Stimulated activated CD4-positive, alpha-beta T cell treated with anti-CD3 and anti-CD28 coated beads, Interleukin-1b, Interleukin-23, amount 100 ng/mL, for 1 hour (primary cell): ENCODE measurements at places on chromosomes 5 and 9.
A peak's percentile ranks its signal among the peaks of the same experiment; 100 is the strongest.

- DNase-seq: no peak
Measured at GRCh38 chr5:100448111-100448528, 87.1 kb upstream of the FAM174A start.

DNA sequence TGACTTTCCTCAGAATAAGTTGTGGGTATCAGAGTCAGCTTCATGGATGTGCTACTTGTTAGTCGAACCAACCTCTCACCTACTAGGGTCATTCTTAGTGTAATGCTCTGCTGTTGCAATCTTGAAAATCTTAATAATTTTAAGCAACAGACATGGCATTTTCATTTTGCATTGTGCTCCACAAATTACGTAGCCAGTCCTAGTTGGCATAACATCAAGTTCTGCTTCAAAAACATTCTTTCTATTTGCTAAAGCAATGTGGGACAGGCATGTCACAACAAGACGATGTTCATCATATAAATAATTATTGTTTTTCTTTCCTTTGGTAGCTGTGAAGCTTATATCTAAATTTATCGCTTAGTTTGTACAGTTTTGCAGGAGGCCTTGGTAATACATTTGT is 39.3 kb upstream of the CDH12 start:
- no peak for DNase-seq

GRCh38 chr5:1010641-1011046 is 2.0 kb downstream of the NKD2 start:
- no peak for DNase-seq

- no peak for DNase-seq
Measured at GRCh38 chr9:86868616-86869015, 78.7 kb downstream of the GAS1 start.

GRCh38 chr9:118170032-118170955 is 466.1 kb downstream of the TLR4 start:
- DNase-seq: no peak

- DNase-seq: no peak
Measured at GRCh38 chr9:93958819-93959682, 3.9 kb upstream of the BARX1 start.

DNA sequence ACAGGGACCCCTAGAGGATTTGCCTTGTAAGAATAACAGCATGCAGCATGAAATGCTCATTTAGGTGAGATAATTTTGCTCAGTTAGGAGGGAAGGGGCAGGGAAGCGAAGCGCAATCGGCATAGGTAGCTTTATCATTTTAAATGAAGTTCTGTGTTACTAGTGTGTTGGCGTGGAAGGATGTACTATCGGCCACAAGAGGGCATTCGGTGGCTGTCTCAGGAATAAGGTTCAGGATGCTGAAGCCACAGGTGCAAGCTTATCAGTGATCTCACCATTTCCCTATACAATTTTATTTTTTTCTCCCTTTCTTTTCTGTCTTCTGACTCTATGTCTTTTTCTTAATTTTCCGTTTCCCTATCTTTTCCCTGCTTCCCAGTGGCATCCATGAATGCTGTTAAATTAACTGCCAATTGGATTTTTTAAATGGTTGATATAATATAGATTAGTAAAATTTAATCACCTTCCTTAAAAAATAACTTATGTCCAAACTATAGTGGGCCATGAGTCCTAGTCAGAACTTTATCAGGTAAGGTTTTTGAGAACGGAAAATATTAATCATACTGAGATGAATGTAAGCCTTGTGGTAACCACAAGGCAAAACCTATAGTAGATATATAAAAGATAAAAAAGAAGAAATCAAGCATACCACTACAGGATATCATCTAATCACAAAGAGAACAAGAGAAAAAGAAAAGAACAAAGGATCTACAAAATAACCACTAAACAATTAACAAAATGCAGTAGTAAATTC is 1.2 kb upstream of the INSL6 start:
- peak; percentile 16 for DNase-seq

DNA sequence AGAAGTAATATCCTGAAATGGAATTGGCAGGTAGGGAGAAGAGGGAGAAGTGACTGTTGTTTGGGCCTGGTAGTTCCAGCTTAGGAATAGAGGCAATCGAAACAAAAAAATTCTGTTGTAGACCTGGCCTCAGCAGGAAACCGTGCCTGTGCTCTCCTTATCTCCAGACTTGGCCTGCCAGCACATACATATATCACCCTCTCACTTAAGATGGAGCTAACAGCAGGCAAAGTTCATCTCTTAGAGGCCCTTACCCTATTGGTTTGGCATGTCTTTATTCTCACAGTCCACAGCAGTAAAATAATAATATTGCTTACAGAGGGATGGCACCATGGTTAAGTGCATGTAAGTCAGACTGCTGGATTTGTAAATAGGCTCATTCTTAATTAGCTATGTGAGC is 19.6 kb upstream of the TNC start:
- DNase-seq: no peak

GRCh38 chr9:3868466-3868865 is 342.7 kb upstream of the RFX3 start:
- no peak for DNase-seq

DNA sequence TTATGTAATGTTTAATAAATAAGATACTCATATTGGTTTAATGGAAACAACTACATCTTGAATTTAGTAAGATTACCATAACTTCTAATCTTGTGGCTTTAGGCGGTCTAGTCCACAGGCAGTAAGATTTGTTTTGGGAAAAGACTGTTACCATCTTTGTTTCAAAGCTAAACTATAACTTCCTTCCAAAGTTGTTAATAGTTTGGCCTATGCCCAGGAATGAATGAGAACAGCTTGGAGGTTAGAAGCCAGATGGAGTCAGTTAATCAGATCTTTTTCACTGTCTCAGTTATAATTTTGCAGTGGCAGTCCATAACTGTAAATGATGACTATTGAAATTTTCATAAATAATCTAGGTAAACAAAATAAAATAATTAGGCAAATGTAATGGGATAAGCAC is 241.8 kb upstream of the KLF9 start:
- DNase-seq: no peak

- no peak for DNase-seq
Measured at GRCh38 chr5:6830643-6831239, 117.5 kb downstream of the TENT4A start.

GRCh38 chr5:166285361-166285760 is 2006.1 kb upstream of the WWC1 start:
- DNase-seq: no peak

- DNase-seq: no peak
Measured at GRCh38 chr9:4423207-4423610, 67.1 kb upstream of the SLC1A1 start.

GRCh38 chr5:75734913-75735789 is 17.9 kb upstream of the POC5 start:
- DNase-seq: no peak

- DNase-seq: no peak
Measured at GRCh38 chr9:113564498-113565237, 101.1 kb downstream of the RGS3 start.

DNA sequence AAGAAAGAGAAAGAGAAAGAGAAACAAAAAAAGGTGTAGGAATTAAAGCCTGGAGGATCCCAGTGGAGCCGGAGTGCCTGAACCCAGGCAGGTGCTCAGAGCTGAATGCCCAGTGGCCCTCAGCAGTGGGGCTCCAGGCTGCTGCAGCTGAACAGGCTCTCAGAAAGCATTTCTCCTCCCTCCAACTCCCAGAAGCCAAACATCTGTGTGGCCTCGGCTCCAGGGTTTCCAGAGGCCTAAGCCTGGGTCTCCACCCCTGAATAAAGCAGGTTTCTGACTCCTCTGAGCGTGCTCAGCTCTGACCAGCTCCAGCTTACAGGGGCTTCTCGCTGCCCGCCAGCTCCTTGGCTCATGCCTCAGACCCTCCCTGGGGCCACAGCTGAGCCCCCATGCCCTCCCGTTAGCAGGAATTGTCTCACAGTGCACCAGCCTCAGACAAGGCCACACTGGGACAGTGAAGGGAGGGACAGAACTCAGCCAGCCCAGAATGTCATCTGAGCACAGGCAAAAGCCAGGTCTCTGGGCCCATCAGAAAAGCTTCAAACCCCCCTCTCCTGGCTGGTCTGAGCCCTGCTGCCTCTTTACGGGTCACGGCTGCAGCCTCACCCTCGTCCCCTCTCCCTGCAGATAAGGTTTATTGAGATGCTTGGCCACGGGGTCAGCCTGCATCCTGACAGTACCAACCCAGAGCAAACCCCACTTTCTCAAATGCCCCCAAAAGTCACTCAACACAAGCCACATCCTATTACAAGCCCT is 114.4 kb upstream of the PPP1R26 start:
- no peak for DNase-seq

- no peak for DNase-seq
Measured at GRCh38 chr5:10660720-10661387, 97.0 kb downstream of the ANKRD33B start.

GRCh38 chr9:131469951-131470350 is 32.8 kb upstream of the POMT1 start:
- no peak for DNase-seq

DNA sequence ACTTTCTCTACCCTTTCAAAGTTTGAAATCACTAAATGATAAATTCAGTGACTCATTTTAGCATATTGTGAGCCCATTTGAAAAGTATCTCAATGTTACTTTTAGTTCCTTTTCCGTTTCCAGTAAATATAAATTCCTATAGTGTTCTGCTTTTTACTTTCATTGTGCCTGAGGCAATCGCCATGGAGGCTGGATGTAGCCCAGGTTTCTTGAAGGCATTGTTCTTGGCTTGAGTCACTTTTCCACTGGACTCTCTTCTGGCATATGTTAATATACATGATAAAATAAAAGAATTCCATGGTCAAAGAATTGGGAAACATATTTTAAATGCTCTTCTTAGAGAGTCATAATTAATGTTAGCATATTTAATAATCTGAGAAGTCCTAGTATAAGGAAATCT is 327.0 kb downstream of the IZUMO3 start:
- no peak for DNase-seq

DNA sequence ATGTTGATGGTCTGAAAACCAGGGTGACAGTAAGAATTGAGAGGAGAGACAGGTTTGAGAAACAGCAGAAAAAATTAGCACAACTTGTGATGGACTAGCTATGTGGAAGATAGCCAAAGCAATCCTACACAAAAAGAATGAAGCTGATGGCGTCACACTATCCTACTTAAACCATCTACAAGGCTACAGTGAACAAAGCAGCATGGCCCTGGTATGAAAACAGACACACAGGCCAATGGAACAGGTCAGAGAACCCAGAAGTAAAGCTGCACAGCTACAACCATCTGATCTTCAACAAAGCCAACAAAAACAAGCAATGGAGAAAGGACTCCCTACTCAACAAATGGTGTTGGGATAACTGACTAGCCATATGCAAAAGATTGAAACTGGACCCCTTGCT is 7.5 kb upstream of the UBE2R2 start:
- DNase-seq: no peak

DNA sequence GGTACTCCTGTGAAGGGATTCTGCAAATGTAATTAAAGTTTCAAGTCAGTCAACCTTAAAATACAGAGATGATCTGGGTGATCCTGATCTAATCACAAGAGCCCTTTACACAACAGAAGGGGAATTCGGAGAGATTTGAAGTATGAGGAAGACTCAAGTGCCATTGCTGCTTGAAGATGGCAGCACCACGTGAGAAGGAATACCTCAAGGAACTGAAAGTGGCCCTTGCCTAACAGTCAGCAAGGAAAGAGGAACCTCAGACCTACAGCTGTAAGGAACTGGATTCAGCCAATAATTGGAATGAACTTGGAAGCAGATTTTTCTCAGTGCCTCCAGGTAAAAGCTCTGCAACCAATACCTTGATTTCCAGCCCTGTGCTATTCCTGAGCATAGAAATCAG is 87.4 kb downstream of the THBS4 start:
- no peak for DNase-seq

DNA sequence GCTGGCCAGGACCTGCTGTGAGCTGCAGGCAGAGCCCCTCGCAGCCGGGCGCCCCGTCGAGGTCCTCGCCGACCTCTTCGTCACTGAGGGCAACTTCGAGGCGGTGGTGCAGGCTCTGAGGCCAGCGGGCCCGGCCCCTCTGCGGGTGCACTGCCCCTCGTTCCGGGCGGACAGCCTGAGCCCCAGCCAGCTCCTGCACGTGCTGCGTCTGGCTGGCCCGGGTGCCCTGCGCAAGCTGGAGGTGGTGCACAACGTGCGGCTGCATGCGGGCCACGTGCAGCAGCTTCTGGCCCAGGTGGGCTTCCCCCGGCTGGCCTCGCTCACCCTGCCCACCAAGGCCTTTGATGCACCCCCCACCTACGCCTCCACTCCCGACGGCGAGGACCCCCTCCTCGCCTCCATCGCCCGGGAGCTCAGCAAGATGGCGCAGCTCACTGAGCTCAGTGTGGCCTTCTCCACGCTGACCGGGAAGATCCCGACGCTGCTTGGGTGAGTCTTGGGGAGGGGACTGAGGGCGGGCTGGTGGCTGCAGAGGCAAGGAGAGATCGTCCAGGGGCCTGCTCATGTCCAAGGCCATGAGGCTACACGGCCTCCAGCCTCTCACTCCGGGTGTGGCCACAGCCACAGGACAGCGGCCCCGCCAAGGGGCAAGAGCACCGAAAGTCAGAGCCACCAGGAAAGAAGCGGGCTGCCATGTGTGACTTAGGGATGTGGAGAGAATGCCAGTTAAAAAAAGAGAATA is 825 bp downstream of the LRRC14B start:
- DNase-seq: no peak

- DNase-seq: no peak
Measured at GRCh38 chr5:147245381-147246165, 10.7 kb downstream of the STK32A start.
